ENCODE measurements at places on chromosomes 1 and 21. TPM values are rescaled to one million over a fixed set of nuclear protein-coding genes. Genes with fewer than 3 reads are reported as not detected.

- DNase-seq = no peak
Measured at GRCh38 chr21:39392981-39393380, 44.1 kb upstream of the HMGN1 start.

DNA sequence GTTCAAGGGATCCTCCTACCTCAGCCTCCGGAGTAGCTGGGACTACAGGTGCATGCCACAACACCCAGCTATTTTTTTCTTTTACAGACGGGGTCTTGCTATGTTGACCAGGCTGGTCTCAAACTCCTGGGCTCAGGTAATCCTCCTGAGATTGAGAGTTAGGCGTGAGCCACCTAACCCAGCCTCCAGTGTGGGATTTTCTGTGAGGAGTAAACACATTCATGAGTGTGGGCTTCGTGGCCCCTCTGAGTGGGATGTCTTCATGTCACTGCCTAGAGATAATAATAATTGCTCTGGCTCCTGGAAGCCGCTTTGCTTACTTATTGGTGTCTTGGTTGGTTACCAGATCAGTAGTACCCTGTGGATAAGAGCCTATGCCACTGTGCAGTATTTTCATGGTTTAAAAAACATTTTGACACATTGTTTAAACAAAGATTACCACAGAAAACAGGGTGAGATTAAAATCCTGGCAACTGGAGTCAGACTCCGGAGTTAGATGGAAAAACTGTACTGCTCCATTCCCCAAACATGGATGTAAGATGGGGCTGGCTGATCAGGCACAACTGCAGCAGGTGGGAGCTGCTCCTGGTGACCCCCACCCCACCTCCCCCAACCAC, 159.1 kb upstream of the RAB4A start:
- DNase-seq = no peak

DNA sequence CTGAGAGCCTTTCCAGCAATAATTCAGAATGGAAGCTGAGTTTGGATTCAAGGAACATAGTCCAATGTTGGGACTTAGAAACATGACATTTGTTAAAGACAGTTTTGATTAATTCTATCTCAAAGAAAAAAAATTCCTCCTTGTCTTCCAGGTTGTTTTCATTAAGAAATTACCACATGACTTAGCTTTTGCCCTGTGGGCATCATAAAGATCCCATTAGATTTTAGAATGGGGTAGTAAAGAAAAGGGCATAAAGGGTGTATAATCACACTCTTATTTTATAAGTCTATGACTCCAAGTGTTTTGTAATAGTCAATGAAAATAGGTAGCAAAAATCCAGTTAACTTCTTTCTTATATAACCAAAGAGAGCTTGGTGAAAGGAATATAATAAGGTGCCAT, 14.3 kb upstream of the PRKAA2 start:
- no peak for DNase-seq

GRCh38 chr1:188715566-188715965, 1762.1 kb downstream of the BRINP3 start:
- no peak for DNase-seq

- DNase-seq = peak; percentile 70
Measured at GRCh38 chr1:16204634-16205333, 7.7 kb downstream of the ARHGEF19 start.

GRCh38 chr21:38282921-38283320, 26.1 kb downstream of the KCNJ15 start:
- no peak for DNase-seq

- DNase-seq = no peak
Measured at GRCh38 chr1:155880950-155881349, 21.6 kb downstream of the SYT11 start.

DNA sequence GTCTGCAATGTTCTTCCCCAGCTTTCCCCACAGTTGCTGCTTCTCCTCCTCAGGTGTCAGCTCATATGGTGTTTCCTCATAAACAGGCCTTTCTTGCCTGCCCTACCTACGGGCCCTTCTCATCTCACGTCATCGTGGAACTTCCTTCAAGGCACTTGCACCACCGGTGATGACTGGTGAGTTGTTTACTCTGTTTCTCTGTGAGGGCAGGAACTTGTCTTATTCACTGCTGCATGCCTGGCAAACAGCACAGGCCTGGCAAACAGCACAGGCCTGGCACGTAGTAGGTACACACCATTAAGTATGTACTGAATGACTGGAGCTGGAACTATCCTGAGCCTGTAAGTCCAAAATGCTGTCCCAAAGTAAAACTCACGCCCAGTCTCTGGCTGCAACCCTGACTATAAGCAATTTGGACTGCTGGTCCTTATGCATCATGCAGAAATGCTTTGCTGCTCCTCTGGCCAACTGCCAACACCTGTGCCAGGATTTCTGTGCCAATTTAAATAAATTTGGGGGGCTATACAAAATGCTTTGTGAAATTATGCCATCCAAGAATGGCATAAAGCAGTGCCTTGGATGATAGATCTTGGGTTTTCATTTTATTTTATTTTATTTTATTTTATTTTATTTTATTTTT, 25.7 kb downstream of the STK40 start:
- no peak for DNase-seq

- DNase-seq = no peak
Measured at GRCh38 chr1:226651732-226652105, 87.4 kb downstream of the ITPKB start.

DNA sequence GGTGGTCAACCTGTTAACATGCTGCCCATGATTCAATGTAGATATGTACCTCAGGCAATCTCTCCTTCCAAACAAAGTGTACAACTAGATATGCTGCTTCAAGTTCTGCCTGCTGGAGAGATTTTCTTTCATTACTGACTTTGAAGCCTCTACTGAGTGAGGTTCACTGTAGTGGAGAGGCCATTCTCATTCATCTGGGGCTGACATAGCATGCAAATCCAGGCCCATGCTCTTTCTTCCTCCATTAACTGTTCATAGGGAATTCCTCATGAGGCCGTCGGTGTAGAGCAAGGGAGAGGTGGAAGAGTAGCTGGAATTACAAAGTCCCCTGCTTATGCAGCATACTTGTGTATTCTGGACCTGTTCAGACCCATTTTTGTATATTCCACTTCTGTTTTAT, 38.6 kb downstream of the VANGL2 start:
- DNase-seq = no peak

GRCh38 chr21:40143822-40144525, 276.7 kb downstream of the PCP4 start:
- peak; percentile 65 for DNase-seq

GRCh38 chr1:25549273-25550154, 6.1 kb downstream of the LDLRAP1 start:
- peak; percentile 84 for DNase-seq

GRCh38 chr1:14804626-14805025, 206.1 kb downstream of the KAZN start:
- no peak for DNase-seq

DNA sequence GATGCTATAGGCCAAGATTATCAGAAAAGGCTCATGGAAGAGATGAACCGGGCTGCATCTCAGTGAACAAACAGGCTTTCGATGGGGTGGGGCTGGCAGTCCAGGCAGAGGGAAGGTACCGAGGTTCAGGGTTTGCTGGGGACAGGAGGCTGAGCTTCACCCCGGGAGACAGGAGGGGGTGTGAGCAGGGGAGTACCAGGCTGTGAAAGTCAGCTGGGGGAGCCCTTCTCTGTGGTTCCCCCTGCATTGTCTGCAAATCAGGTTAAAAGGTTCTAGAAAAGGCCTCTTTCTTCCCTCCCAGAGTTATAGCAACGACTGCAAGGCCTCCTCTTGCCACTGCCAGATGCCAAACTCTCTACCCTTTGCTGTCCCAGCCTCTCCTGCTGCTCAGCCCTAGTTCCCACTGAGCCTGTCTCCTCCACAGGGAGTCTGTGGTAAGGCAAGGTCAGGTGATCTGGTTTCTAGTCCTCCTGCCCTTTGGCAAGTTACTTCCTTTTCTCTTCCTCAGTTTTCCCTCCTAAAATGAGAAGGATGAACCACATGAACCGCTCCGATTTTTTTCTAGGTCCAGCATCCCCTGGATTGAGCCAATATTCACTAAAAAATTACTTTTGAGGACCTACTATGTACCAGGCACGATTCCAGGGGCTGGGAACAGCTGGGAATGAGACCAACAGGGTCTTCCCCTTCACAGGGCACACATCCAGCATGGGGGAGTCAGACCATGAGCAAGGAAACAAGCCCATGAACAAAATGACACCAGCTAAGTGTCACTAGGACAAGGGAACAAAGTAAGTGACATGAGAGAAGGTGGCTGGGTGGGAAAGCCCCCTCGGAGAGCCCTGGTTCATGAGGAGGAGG, 7.2 kb downstream of the LAD1 start:
- DNase-seq = no peak

DNA sequence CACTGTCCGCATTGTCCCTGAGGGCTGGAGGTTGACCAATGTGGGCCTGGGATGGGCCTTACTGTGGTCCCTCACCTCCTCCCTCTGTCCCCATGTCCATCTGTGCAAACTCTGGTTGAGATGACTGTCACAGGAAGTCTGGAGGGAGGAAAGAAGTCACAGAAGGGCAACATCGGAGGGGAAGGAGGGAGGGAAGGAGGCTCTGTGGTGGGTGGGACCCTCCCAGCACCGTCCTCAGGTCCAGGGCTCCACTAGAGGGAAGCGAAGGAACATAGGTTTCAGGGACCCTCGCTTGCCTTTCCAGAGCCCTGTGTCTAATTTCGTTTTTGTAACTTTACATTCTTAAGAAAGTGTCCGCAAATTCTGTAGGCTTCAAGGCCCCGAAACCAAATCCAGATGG, 111.3 kb upstream of the SLC44A3 start:
- no peak for DNase-seq

- DNase-seq = peak; percentile 88
Measured at GRCh38 chr21:45590246-45590725, 48.0 kb upstream of the SLC19A1 start.

- DNase-seq = no peak
Measured at GRCh38 chr1:112878321-112878720, 77.7 kb downstream of the SLC16A1 start.

DNA sequence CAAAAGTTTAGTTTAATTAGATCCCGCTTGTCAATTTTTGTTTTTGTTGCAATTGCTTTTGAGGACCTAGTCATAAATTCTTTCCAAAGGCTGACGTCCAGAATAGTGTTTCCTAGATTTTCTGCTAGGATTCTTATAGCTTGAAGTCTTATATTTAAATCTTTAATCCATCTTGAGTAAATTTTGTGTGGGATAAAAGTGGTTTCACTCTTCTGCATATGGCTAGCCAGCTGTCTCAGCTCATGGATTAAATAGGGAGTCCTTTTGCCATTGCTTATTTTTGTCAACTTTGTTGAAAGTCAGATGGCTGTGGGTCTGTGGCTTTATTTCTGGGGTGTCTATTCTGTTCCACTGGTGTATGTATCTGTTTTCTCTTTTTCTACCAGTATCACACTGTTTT, 801.3 kb upstream of the ADGRL4 start:
- no peak for DNase-seq

GRCh38 chr21:29708401-29708800, 231.4 kb downstream of the GRIK1 start:
- no peak for DNase-seq

- DNase-seq = peak; percentile 86
Measured at GRCh38 chr1:27388337-27389005, 4.0 kb upstream of the GPR3 start.

DNA sequence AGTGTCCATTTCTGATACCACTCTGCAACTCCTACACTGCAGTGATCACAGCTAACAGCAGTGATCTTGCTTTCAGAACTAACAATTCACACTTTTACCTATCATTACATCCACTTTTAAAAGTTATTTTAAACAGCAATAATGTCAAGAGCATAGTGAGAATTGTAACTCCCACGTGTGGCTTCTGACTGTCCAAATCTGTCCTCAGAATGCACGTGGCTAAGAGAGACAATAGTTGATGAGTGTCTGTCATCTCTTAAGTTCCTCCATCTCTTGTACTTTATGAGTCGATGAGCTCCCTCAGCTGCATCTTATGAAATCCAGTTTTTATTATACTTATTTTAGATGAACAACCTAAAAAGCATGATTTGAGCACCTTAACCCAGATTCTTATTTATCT, 16.5 kb upstream of the CFHR5 start:
- DNase-seq = no peak

- DNase-seq = no peak
Measured at GRCh38 chr1:20449735-20450311, 36.2 kb downstream of the CAMK2N1 start.

- DNase-seq = no peak
Measured at GRCh38 chr1:99808391-99809115, 41.6 kb upstream of the AGL start.

- no peak for DNase-seq
Measured at GRCh38 chr1:245407983-245408382, 253.2 kb downstream of the KIF26B start.

- no peak for DNase-seq
Measured at GRCh38 chr1:204204944-204205343, 8.7 kb upstream of the KISS1 start.

GRCh38 chr1:201284636-201285035, 1.3 kb downstream of the PKP1 start:
- no peak for DNase-seq

DNA sequence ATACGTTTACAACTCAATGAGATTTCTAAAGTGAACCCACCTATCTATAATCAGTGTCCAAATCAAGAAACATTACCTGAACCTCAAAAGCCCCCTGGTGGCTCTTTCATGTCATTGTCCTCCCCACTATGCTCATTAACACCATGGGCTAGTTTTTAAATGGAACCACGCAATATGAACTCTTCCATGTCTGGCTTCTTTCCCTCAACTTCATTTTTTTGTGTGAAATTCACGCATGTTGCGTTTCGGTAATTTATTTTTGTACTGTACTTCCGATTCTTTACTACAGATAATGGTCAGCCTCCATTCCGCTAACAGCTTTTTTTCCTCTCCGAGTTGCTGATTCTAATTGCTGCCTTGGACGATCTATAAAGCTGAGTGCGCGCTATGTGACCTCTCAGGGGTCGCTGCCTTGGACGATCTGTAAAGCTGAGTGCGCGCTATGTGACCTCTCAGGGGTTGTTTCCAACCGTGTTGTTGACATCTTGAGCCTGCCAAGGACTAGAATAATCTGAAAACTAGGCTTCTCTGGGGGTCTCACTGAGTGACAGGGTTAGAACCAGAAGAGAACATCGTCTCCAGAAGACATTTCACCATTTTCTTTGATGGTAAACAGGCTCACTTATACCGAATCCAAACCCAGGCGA, 1.1 kb upstream of the CACYBP start:
- DNase-seq = peak; percentile 52

DNA sequence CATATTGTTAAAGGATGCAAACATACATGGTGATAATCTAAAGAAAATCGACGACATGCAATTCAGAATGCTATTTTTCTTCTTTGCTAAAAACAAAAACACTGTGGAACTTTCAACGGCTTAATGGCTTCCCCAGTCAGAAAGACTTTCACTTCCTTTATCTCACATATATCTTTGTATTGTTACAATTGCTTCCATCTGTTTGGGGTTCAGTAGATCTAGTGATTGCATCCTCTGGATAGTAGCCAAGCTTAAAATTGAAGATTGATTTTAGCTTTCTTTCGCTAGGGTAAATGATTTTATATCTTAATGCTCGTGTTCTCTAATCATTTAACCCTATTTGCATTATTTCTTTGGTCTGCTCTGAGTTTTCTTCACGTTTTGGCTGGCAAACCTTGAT, 31.8 kb upstream of the ADAMTS1 start:
- DNase-seq = no peak

Gene IFFO2
- total RNA-seq = 12.7 TPM

Gene FCRL3
- not detected for total RNA-seq

Gene FAM177B
- total RNA-seq = not detected

Gene LDLRAD1
- total RNA-seq = not detected

Gene ESPN
- 0.63 TPM for total RNA-seq

Gene TMEM82
- not detected for total RNA-seq

Gene PTPRF
- total RNA-seq = 11.1 TPM

Gene LRIG2
- 11.1 TPM for total RNA-seq

Gene LELP1
- not detected for total RNA-seq

Gene BGLAP
- 0.66 TPM for total RNA-seq

Gene OR2L2
- total RNA-seq = not detected

Gene RFX5
- 20.3 TPM for total RNA-seq

Gene DCST1
- not detected for total RNA-seq

Gene VASH2
- total RNA-seq = 1.0 TPM

All from right cardiac atrium (tissue), 5 donors.